A673 (cell line): ENCODE measurements at places on chromosomes 7 and 10.

DNA sequence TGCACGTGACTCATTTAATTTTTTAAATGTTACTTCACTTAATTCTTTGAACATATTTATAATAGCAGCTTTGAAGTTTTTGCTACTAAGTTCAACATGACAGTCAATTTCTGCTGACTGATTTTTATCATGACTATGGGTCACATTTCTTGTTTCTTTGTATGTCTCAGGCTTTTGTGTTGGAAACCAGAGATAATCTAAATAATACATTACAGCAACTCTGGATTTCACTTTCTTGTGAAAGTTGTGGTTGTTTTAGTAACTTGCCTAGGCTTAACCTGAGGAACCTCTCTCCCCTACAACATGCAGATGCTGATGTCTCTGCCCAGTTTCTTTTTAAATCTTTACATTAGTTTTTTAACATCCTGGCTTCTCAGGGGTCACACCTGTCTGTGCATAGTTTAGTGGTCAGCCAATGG, 180.8 kb downstream of the CCDC71L start:
- no peak for DNase-seq

- DNase-seq = no peak
Measured at GRCh38 chr10:90658791-90659190, 199.0 kb downstream of the HTR7 start.

GRCh38 chr7:95225301-95225700, 99.0 kb downstream of the PON1 start:
- no peak for DNase-seq

GRCh38 chr7:141874787-141875186, 33.5 kb upstream of the PRSS37 start:
- DNase-seq = no peak

- no peak for DNase-seq
Measured at GRCh38 chr10:10520491-10521385, 496.9 kb upstream of the CELF2 start.
